Sciatic nerve (tissue), 2 donors: ENCODE measurements at places on chromosomes 2 and 18. TPM values are rescaled to one million over a fixed set of nuclear protein-coding genes. Genes with fewer than 3 reads are reported as not detected.

Gene SCTR
- total RNA-seq, result not detected

Gene HJURP
- total RNA-seq, result 0.71 TPM

Gene COQ10B
- 19.1 TPM for total RNA-seq

Gene IL1A
- total RNA-seq, result 0.18 TPM

Gene UGT1A9
- not detected for total RNA-seq

Gene FHOD3
- 33.3 TPM for total RNA-seq

Gene GATA6
- total RNA-seq, result 5.3 TPM

Gene CMPK2
- total RNA-seq, result 4.1 TPM

Gene TRAK2
- total RNA-seq, result 55.1 TPM

Gene ALPG
- not detected for total RNA-seq

Gene MOGAT1
- 0.45 TPM for total RNA-seq

Gene CGREF1
- total RNA-seq, result 4.1 TPM

Gene TEX44
- not detected for total RNA-seq

Gene SPEG
- total RNA-seq, result 7.2 TPM

Gene GPR155
- 28.7 TPM for total RNA-seq

Gene ASB1
- 38.1 TPM for total RNA-seq

Gene TNFRSF11A
- 2.7 TPM for total RNA-seq

Gene CCDC178
- 4.6 TPM for total RNA-seq

Gene PDE1A
- total RNA-seq, result 45.7 TPM

Gene TMEM200C
- 0.94 TPM for total RNA-seq

Gene GPR39
- total RNA-seq, result 0.31 TPM

Gene CLEC4F
- total RNA-seq, result 1.7 TPM

Gene CDCA7
- 1.0 TPM for total RNA-seq

Gene CRYBA2
- total RNA-seq, result not detected

Gene DCDC2C
- 4.6 TPM for total RNA-seq

Gene FSIP2
- 1.3 TPM for total RNA-seq

Gene CDH19
- 160 TPM for total RNA-seq
